ENCODE measurements at places on chromosomes 13 and 19.

DNA sequence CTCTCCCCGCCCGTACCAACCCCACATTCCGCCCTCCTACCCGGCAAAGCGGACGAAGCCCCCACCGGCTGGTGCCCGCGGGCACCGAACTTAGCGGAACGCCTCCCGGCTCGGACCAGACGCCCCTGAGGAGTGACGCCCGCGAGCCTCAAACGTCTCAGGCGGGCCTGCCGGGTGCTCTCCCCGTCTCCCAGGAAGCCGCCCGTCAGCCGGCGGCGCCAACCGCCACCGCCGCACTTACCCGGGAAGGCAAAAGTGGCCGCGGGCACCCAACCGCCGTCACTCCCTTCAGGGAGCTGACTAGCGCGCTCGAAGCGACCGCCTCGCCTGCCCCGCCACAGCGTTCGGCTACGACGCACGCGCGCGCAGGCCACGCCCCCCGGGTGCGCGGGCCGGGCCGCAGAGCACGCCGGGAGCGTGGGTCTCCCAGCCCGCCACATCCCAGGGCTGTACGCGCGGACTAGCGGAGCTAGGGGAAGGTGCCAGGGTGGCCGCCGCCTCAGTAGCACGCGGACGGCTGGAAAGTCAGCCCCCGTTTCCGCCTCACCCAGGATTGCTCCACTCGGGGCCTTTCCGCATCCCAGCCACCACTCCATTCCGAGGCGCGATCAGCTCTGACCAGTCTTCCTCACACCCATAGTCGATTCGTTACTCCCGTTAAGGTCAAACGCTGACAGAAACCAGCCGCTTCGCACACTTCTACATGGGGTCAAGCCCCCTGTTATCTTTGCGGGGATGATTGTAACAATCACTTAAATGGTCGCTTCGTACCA lies at the start of gene TEX30:
TEX30 (minus strand) TSS at position 346 of the 773 bp plus-strand sequence. CDS start 3,760 bp downstream, outside the sequence.
- peak; percentile 87 for DNase-seq

GRCh38 chr13:45256254-45256653 lies 55.4 kb upstream of the KCTD4 start:
- DNase-seq = no peak

DNA sequence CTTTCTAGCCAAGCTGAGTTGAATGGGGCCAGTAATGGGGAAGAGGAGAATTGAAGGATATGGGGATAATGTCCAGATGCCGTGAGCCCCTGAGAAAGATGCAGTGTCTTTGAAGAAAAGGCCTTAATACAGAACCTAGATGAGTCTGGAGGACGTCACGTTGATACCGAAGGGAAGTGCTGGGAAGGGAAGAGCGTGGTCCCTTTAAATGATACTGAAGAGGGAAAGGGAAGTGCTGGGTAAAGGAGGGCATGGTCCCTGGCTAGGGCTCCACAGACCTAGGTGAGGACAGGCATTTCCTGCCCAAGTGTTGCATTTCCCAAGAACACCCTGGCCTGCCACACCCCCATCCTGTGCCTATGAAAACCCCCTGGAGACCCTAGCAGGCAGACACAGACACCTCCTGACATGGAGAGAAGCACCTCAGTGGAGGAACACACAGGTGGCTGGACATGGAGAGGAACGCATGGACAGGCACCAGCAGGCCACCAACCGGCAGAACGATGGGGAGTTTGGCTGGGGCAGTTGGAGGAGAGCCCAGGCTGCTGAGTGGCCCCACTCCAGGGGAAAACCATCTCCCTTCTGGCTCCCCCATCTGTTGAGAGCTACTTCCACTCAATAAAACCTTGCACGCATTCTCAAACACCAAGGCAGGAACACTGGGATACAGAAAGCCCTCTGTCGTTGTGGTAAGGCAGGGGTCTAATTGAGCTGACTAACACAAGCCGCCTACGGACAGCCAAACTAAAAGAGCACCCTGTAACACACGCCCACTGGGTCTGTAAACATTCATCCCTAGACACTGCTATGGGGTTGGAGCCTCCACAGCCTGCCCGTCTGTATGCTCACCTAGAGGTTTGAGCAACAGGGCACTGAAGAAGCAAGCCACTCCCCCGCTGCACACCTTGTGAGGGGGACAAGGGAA lies 34.9 kb upstream of the POMP start:
- DNase-seq = no peak

- peak; percentile 81 for DNase-seq
These were observed at the start of gene SYDE1 for GRCh38 chr19:15107061-15108010. Gene SYDE1 (plus strand): TSS chr19:15107401. CDS start chr19:15107434, 33 bp downstream.

- DNase-seq = no peak
These were observed 21.0 kb downstream of the UBAC2 start for GRCh38 chr13:99221567-99222239.

DNA sequence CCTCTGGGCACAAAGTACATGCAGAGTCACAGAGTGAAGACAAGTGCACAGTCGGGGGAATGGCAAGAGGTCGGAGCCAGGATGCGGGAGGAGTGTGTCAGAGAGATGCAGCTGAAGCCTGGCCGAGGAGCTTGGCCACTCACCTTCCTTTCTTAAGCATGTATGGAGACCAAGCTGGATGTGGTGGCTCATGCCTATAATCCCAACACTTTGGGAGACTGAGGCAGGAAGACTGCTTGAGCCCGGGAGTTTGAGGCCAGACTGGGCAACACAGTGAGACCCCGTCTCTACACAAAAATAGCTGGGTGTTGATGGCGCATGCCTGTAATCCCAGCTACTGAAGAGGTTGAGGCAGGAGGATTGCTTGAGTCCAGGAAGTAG lies 67.0 kb downstream of the LATS2 start:
- no peak for DNase-seq

- DNase-seq = no peak
These were observed 142.8 kb downstream of the KLF5 start for GRCh38 chr13:73201626-73202025.

- DNase-seq = peak; percentile 12
These were observed 562.1 kb upstream of the KLF12 start for GRCh38 chr13:74696148-74696922.

- DNase-seq = no peak
These were observed at the start of gene ARID3A for GRCh38 chr19:925526-926322. Gene ARID3A (plus strand): TSS chr19:926035. CDS start chr19:929529, 3,494 bp downstream.

DNA sequence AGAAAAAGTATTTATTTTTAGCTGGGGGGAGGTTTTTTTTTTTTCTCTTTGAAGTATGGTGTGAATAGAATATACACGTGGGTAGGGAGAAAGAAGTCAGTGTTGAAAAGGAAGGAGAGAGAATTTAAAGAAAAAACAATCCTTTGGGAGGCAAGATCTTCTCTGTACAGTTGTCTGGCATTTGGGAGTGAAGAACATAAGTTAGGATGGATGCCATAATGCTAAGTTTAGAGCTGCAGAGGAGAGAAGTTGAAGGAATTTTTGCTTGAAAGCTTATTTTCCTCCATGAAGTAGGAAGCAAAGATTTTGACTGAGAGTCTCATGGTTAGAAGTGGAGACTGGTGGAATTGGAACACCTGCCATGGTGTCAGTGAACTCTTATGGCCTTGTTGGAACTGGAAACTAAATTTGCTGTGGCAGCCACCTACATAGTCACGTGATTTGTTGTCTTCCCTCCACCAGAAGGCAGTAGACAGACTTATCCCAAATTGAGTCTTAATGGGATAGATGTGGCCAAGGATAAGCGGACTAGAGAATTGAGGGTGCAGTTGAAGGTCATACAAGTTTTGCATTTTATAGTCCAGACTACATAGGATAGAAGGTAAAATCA lies 22.0 kb downstream of the NDFIP2 start:
- no peak for DNase-seq

All from ELF-1 (cell line).